Substantia nigra (tissue), 51 donors: ENCODE measurements at places on chromosomes 2 and 18.

- DNase-seq = no peak
Measured at GRCh38 chr2:10059552-10060335, 16.4 kb downstream of the KLF11 start.

- no peak for DNase-seq
Measured at GRCh38 chr2:202109737-202110184, 36.7 kb downstream of the KIAA2012 start.

DNA sequence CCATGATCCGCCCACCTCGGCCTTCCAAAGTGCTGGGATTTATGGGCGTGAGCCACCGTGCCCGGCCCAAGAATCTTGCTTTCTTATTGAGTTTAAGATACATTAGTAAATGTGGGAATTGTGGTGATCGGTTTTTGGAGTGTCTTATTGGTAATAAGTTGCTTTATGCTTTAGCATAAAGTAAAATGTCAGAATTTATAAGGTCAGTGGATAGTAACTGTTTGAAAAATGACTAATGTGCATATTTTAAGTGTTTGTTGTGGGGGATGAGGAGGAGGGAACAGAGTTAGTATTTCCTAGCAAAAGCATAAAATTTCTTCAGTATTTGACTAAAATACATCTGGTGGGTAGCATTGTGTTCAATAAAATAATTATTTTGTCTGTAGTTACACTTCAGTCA lies 77.4 kb downstream of the SLC39A10 start:
- DNase-seq = no peak

- DNase-seq = no peak
Measured at GRCh38 chr18:72378016-72378415, 166.1 kb downstream of the CBLN2 start.

DNA sequence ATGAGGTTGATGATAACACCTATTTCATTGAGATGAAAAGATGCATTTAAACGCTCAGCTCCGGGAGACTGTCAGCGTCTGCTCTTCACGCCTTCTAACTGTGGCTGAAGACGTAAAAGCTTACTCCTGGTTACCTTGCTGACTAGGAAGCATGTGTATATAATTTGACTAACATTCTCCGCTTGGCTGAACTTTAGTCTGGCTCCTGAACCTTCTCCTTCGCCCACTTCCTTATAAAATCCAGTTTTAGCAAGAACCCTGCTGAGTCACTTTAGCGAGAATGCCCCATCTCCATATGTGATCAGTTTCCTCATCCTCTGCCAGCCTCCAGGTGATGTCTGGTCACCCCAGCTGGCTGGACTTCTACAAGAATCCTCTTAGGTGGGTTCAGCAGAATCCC lies 12.7 kb upstream of the CREG2 start:
- no peak for DNase-seq

GRCh38 chr2:9780368-9781130 lies 62.7 kb upstream of the TAF1B start:
- no peak for DNase-seq
